ENCODE measurements at places on chromosomes 4 and X.

GRCh38 chr4:43132010-43132582, 239.6 kb downstream of the GRXCR1 start:
- DNase-seq: peak; percentile 71

DNA sequence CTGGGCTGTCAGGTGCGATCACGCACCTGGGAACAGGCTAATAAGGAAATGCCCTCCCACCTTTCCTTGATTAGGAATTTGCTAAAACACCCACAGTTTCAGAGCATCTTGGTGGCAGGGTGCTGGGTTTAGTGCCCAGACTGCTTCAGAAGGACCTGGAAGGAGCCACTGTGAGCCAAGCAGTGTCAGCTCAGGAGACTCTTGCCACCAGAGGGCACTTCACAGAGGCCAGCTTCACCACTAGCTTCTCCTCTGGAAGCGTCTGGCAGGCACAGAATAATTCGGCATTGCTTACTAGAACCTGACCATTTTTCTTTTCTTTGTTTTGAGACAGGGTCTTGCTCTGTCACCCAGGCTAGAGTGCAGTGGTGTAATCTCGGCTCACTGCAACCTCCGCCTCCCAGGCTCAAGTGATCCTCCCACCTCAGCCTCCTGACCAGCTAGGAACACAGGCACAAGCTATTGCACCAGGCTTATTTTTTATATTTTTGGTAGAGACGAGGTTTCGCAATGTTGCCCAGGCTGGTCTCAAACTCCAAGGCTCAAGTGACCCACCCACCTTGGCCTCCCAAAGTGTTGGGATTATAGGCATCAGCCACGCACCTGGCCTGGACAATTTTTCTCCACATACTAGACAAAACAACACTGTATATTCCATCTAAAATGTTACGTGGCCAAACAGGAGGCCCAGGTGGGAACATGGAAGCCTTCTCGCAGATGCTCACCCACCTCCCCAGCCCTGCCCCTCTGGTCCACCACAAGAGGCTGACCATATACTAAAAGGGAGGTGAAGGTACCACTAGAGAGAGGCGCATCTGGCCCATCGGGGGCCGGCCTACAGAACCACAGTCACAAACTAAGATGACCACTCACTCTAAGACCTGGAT, 14.1 kb downstream of the NOP14 start:
- DNase-seq: no peak

DNA sequence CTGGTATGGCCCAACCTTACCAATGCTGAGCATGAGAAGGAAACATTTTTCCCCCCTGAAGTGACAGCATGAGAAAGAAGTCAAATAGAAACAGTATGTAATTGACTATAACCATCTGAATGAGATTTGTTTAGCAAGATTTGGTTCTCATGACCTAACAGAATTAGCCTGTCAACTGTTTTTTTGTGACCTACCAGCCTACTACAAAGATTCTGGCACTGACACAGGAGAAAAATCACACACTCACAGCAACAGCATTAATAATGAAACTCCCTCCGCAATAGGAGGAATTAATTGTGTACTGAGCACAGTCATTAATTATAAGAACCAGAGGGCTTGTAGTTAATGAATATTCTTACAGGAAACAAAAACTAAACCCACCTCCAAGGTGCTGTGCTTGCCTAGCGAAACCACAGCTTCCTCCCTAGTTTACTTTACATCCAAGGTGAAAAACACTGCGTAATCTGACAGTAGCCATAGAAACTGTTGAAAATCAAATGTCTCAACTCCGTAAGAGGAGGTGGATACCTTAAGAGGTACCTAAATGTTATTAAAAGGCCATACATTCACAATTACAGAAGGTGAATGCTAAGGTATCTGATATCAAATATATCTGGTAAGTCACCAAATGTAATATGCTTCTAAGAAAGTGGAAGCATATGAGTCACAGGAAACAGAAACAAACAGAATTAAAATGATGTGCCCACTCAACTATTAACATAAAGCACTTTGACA, 34.9 kb downstream of the MMRN1 start:
- DNase-seq: no peak

- no peak for DNase-seq
Measured at GRCh38 chrX:71298119-71298518, 3.4 kb upstream of the ITGB1BP2 start.

Data from NCI-H2081 treated with DMSO at 0.1 percent for 48 hours (cell line).